ENCODE measurements at places on chromosomes 6 and 20. TPM values are rescaled to one million over a fixed set of nuclear protein-coding genes. Genes with fewer than 3 reads are reported as not detected.

The BLOC1S5 gene
- 26.4 TPM for total RNA-seq

The MEP1A gene
- total RNA-seq = 4.1 TPM

The TTK gene
- 22.1 TPM for total RNA-seq

The TMEM217 gene
- total RNA-seq = 2.5 TPM

The TFAP2D gene
- total RNA-seq = not detected

Measured in progenitor cell of endocrine pancreas (in vitro differentiated cells).